ENCODE measurements at places on chromosomes 7 and 10.

DNA sequence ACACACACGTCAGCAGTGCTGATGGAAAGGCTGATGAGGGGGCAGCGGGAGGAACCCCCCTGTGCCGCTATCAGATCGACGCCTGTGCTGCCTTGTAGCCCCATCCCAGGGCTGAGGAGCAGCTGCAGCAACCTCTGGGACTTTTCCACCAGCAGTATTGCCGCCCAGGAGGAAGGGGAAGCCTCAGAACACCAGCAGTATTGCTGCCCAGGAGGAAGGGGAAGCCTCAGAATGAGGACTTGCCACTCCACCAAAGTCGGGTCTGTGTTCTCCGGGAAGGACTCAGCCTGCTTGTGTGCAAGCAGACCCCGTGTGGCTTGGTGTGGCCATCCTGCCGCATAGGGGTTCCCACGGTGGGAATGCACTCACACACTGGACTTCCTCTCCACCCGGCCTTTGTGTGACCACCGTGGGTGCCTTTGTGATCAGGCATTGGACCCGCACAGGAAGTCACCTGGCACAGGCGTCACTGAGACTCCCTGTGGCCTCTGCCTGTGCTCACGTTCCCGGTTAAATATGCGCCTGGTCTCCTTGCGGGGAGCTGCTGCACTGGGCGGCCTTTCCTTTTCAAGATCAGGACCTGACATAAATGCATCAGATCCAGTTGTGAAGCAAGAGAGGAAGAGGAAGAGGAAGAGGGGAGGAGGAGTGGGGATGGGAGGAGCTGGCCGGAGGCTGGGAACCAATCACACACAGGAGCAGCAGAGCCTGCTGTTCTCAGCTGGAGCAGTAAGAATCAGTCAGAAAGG is 248.5 kb downstream of the DNAJB6 start:
- no peak for DNase-seq

GRCh38 chr10:88086187-88086960 is 222.9 kb downstream of the PTEN start:
- DNase-seq, result no peak

DNA sequence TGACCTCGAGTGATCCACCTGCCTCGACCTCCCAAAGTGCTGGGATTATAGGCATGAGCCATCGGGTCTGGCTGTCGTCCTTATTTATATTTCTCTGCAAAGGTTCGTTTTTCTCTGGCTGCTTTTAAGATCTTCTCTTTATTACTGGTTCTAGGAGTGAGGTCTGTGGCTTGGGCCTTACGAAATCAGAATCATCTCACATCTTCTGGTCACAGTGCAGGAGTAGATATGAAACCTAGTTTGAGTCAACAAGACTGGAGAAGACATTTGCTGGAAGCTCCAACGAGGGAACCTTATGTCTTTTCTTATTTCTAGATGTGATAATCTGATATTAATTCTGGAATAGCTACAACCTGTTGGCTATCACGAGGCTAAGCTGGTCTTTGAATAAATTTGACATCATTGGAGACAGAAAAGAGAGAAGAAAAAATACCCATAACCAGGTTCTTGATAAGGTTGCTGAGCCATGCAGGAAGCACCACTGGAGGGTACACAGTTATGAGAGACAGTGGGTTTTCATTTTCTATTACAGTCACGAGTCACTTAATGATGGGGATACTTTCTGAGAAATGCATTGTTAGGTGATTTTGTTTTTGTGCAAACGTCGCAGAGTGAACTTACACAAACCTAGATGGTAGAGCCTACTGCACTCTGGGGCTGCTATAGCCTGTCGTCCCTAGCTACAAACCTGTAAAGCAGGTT is 25.6 kb upstream of the IL15RA start:
- no peak for DNase-seq

- no peak for DNase-seq
These were observed 488.0 kb downstream of the DNAJB6 start for GRCh38 chr7:157824819-157825121.

All from astrocyte of the spinal cord (primary cell).